ENCODE measurements at places on chromosomes 7 and 10. TPM values are rescaled to one million over a fixed set of nuclear protein-coding genes. Genes with fewer than 3 reads are reported as not detected.

- no peaks in the 10 kb centered on the region for H3K36me3 ChIP-seq
- no peak overlapping the region for H3K27ac ChIP-seq
- no peaks in the 10 kb centered on the region for H3K4me1 ChIP-seq
- DNase-seq: no peak
- no peak overlapping the region for H3K4me3 ChIP-seq
Measured at GRCh38 chr7:115135769-115136410, 214.0 kb downstream of the MDFIC start.

GRCh38 chr7:50367100-50367499 lies 62.6 kb downstream of the IKZF1 start:
- no peak for DNase-seq
- no peaks in the 10 kb centered on the region for H3K36me3 ChIP-seq
- no peaks in the 10 kb centered on the region for H3K27me3 ChIP-seq
- no peak overlapping the region for H3K4me3 ChIP-seq
- no peaks in the 10 kb centered on the region for H3K4me1 ChIP-seq

- DNase-seq: no peak
- H3K4me1 ChIP-seq: no peaks in the 10 kb centered on the region
- no peaks in the 10 kb centered on the region for H3K27me3 ChIP-seq
- H3K4me3 ChIP-seq: no peak overlapping the region
Measured at GRCh38 chr7:149799397-149800168, 26.2 kb upstream of the ZNF467 start.

DNA sequence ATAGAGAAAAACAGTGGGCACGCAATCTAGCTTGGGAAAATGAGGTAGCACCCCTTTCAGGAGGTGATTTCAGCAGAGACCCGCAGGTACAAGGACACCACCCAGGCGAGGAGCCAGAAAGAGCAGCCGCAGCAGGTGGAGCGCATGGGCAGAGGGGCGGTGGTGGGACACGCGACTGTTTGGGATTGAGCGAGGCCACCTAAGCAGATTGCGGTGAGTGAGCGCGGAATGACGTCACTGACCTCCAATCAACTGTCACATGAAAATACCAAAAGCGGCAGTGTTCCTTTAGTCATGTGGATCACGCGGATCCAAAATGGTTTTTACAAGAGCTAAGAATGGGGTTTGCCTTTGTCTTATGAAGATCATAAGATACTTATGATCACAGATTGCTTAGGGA lies 40.2 kb upstream of the SLC26A3 start:
- no peaks in the 10 kb centered on the region for H3K27me3 ChIP-seq
- H3K4me1 ChIP-seq: no peaks in the 10 kb centered on the region
- H3K27ac ChIP-seq: no peak overlapping the region
- H3K4me3 ChIP-seq: no peak overlapping the region
- H3K36me3 ChIP-seq: no peaks in the 10 kb centered on the region

DNA sequence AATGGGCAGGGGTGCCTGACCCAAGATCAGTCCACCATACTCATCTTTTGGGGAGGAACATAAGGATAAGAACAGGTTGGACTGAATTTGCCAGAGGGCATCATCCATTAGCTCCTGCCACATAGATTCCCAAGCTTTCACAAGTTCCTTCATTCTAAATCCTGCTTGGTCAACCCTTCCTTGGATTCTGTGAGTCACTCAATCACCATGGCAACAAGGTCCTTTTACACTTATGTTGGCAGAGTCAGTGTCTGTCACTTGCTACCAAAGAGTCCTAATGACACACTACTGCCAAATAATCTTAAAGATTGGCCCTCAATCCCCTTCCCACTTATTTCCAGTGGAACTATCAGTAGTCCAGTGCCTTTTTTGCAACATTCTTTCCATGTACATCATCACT lies 5.0 kb upstream of the LGI1 start:
- H3K27ac ChIP-seq: no peak overlapping the region
- no peaks in the 10 kb centered on the region for H3K27me3 ChIP-seq
- H3K4me1 ChIP-seq: no peaks in the 10 kb centered on the region
- H3K36me3 ChIP-seq: no peaks in the 10 kb centered on the region

- peaks cover 2% of the 10 kb centered on the region for H3K36me3 ChIP-seq
- H3K27me3 ChIP-seq: no peaks in the 10 kb centered on the region
Measured at GRCh38 chr7:44973610-44974401, 5.0 kb downstream of the MYO1G start.

DNA sequence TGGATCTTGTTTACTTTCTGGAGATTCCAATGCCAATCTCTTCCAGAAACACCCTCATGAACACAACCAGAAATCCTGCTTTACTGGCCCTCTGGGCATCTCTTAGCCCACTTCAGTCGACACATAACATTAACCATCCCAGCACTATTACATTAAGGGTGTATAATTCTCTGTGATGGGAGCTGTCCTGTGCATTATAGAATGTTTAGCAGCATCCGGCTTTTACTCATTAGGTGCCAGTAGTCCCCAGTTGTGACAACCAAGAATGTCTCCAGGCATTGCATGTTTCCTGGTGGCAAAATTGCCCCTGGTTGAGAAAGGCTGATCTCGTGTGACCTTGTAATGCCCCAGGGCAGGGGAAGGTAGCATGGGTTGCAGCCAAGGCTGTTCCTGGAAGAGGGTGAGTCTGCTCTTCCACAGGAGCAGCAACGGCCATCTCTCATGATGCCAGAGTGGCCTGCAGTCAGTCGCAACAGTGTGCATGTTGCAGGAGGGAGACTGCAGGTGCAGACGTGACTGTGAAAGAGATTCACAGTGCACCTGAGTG lies 2.6 kb upstream of the DDC start:
- no peaks in the 10 kb centered on the region for H3K36me3 ChIP-seq
- no peaks in the 10 kb centered on the region for H3K27me3 ChIP-seq
- no peak overlapping the region for H3K4me3 ChIP-seq
- H3K4me1 ChIP-seq: no peaks in the 10 kb centered on the region
- DNase-seq: no peak

DNA sequence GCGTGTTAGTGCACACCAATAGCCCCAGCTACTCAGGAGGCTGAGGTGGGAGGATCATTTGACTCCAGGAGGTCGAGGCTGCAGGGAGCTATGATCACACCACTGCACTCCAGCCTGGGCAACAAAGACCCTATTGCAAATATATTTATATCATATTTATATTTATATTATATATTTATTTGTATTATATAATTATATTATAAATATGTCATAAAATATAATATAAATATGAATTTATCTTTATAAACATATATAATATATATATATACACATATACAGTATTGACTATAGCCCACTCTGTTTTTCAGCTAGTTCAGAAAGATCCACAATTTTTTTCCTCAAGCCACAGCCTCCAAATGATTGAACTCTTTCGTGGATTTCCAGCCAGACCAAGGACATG lies 45.3 kb upstream of the MYL10 start:
- H3K4me3 ChIP-seq: no peak overlapping the region
- no peaks in the 10 kb centered on the region for H3K36me3 ChIP-seq
- H3K27me3 ChIP-seq: no peaks in the 10 kb centered on the region
- no peak for DNase-seq
- H3K27ac ChIP-seq: no peak overlapping the region

DNA sequence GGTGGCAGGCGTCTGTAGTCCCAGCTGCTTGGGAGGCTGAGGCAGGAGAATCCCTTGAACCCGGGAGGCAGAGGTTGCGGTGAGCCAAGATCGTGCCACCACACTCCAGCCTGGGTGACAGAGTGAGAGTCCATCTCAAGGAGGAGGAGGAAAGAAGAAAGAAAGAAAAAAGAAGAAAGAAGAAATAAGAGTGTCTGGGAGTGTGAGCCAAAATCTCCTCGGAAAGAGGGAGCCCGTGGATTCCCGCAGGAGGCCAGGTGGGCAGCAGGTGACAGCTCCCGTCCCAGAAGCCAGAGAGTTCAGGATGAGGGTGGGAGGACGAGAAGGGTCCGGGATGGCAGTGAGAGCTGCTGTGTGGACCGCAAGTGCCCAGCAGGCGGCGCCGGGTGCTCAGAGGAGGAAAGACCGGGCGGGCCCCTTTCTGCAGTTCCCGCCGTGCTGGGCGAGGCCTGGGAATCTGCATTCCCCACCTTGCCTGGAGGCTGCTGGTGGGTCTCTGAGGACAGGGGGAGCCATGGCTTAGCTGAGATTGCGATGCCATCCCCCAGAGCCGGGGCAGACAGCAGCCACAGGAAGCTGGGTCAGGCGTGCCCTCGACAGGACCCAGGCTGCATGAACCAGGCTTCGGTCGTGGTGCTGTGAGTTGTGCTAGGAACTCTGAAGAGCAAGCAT lies 17.1 kb upstream of the AMZ1 start:
- H3K4me1 ChIP-seq: peaks cover 4% of the 10 kb centered on the region
- DNase-seq: no peak

DNA sequence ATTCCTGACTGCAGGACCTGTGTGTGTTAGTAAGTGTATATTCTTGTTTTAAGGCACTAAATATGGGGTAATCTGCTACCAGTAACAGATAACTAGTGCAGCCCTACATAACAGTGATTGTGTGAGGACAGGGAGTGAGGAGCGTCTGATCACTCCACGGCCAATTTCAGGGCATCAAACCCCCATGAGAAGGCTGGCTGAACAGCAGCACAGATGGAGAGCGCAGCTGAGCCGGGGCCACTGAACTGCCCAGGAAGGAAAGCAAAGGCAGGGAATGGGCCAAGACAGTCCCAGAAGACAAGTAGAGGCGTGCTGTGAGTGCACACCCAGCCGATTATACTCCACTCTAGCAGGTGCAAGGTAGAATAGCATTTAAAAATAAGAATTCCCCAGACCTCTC lies 157.1 kb upstream of the CHST15 start:
- no peaks in the 10 kb centered on the region for H3K27me3 ChIP-seq
- H3K4me1 ChIP-seq: no peaks in the 10 kb centered on the region
- no peak overlapping the region for H3K4me3 ChIP-seq
- no peaks in the 10 kb centered on the region for H3K36me3 ChIP-seq

The NRF1 gene
- 3.1 TPM for total RNA-seq

The ZMIZ1 gene
- total RNA-seq: 96.2 TPM

Measured in ascending aorta (tissue), 2 donors.